Lung microvascular endothelial cell (primary cell): ENCODE measurements at places on chromosomes 3 and 15. TPM values are rescaled to one million over a fixed set of nuclear protein-coding genes. Genes with fewer than 3 reads are reported as not detected.

- no peak for DNase-seq
Observed at GRCh38 chr3:98594628-98595324, 1.4 kb upstream of the CPOX start.

GRCh38 chr3:74642876-74643275 is 28.4 kb upstream of the CNTN3 start:
- DNase-seq, result no peak

DNA sequence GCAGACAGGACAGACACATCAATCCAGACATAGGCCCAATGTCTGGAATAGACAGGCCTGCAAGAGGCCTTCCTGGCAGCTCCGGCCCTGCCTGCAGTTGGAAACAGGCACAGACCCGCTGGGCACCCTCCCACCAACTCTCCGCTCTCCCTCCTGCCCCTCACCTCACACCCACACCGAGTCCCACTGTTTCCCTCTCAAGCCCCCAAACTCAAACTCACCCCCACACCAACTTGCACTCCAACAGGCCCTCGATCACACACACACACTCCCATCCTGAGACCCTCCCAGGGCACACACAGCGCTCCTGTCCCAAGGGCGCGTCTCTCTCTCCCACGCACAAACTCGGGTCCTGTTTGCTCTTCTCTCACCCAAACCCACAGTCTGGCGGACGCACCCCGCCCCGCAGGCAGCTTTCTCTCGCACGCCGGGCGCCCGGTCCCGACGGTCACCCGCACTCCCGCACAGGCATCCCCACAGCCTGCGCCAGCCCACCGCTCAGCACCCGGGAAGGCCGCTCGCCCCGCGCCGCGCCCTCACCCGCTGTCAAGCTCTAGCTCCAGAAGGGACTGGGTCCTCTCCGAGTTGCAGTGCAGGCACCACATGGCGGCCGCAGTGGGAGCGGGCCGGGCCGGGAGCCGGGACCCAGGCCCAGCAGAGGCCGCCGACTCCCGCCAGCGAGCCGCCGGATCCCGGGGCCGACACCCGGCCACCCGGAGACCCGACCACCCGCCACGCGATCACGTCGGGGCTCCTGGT is 106.2 kb downstream of the IQSEC1 start:
- peak; percentile 35 for DNase-seq

The MCF2L2 gene
- 0.20 and 0.22 TPM in 2 replicates for total RNA-seq

DNA sequence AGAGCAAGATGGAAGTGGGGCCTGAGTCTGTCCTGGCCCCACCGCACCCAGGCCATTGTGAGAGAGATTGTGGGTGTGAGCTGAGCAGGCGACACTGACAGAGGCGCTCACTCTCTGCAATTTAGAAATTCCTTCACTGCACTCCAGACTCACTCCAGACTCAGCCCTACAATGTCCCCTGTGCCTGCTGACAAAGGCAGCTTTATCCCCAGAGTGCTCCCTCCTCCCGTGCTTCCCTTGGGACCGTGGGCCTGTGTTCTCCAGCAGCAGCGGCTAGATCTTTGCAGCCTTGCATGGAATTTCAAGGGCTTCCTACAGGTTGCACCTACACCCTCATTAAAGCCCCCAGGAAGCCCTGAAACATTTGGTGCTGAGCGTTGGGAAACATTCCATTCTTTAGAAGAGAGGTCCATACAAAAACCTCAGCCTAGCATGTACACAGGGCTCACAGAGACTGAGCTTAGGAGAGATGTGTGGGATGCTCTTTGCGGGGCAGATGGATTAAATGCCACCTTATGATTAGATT is 1.3 kb upstream of the IL16 start:
- DNase-seq, result no peak

- DNase-seq, result peak; percentile 66
Observed at GRCh38 chr3:116863822-116864589, 154.4 kb downstream of the TUSC7 start.

The DAZL gene
- total RNA-seq, result not detected in 2 replicates

DNA sequence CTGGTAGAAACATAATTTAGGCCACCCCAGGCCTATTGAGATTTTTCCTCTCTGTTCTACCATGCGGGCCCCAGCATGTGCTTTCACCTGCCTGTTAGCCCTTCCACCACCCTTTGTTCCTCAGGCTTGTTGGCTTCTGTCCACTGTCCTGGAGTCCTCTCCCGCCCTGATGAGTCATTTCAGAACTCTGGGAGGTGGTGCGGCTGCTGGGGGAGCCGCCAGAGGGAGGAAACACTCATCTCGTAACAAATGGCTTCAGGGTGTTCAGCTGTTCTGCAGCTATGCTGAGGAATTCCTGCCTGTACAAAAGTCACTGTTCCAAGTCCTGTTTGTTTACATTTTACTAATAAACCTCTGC is 36.3 kb downstream of the LRTM1 start:
- no peak for DNase-seq

DNA sequence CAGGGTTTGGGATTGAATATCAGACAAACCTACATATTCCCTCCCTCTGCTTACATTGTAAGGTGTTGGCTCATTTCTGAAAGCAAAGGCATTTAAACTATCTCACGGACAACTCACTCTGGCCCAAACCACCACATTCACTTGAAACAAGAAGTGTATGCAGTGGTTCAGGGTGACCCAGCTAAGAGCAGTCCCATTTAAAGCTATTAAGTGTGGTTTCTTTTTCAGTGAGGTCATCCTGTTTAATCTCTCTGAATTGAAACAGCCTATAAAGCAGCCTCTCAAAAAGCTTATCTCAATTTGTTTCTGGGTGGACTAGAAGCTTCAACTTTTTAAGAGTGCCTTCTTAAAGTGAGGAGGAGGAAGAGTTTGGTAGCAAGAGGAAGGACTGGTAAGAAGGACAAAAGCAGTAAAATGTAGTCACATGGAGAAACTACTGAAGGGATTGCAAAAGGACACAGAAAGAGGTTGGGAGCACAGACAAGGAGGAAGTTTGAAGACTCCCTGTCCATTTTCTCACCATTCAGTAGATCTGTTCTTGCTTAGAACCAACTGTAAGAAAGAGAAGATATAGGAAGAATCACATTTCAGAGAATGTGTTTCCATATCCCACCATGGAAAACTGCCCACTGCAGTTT is 151.6 kb downstream of the TMCO5A start:
- no peak for DNase-seq

GRCh38 chr15:91465696-91466095 is 365.6 kb downstream of the SV2B start:
- no peak for DNase-seq

DNA sequence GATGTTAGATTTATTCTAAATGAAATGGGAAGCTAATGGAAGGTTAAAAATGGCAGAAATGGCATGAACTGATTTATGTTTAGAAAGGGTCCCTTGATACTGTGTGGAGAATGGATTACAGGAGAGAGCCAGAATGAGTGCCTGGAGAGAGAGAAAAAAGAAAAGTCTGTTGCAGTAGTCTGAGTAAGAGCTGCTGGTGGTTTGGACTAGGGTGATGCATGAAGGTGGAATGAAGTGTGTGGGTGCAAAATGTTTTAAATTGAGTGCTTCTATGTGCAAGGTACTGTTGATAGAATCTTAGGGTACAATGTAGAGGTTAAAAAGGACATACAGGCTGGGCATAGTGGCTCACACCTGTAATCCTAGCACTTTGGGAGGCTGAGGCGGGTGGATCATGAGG is 11.4 kb upstream of the MGA start:
- DNase-seq, result no peak

GRCh38 chr3:157074981-157075380 is 85.0 kb downstream of the CCNL1 start:
- no peak for DNase-seq

The EEF1AKMT4 gene
- total RNA-seq, result 3.5 and 3.6 TPM in 2 replicates

GRCh38 chr3:37456781-37457180 is 282.4 kb upstream of the LRRFIP2 start:
- no peak for DNase-seq

GRCh38 chr15:63225381-63225780 is 36.0 kb downstream of the RAB8B start:
- no peak for DNase-seq

The KLF15 gene
- total RNA-seq, result 1.5 and 8.1 TPM in 2 replicates

DNA sequence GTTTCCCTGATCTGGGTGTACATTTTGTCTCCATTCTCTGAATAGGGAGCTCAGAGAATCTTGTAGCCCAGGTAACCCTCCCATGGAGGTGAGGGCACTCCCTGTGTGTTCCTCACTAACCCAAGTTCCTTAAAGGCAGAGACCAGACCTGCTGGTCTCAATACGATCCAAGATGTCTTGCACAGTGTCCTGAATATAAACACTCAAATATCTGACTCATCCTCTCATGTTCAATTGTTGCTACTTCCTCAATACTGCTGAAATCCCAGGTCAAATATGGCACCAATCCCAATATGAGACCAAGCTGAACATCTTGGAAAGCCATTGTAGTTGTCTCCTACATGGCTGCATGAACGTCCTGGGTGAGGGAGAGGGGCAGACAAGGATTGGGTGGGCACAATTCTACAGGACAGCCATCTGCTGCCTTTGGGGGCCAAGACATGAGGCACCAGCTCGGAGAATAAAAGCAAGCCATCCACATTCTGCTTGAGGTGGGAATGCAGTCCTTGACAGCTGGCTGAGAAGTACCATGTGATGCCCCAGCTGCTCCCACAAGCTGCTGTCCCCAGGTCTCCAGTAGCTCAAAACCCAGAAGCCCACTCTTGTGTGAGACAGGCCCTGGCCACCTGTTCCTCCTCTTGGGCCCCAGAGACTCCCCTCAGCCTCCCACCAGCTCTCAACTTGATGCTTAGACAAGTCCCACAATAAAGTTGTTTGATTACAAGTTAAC is 18.2 kb downstream of the TBC1D2B start:
- DNase-seq, result no peak
